ENCODE measurements at places on chromosomes 6 and 20.

GRCh38 chr20:48656661-48657211 lies 171.1 kb downstream of the PREX1 start:
- no peak for DNase-seq

- DNase-seq, result no peak
These were observed 13.0 kb downstream of the SLC35F1 start for GRCh38 chr6:117919775-117920729.

DNA sequence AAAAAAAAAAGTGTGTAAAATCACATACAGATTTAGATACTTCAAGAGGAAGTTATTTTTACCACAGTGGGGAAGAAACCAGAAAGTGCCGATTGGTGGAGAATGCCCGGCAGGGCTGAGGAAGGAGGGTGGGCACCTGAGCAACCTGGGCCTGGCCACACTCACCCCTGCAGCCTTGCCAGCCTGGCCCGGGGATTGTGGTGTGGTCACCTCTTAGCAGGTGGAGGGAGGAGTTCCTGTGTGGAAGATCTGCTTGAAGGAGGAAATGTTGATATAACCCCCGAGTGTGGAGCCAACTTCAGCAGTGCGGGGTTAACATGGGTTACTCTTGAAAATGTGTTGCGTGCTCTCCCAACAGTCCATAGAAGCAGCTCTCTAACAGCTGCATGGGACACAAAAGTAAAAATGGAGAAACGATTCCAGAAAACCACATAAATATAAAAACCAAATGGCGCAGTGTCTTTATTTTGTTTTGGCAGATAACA lies 14.7 kb downstream of the UST start:
- DNase-seq, result peak; percentile 22

DNA sequence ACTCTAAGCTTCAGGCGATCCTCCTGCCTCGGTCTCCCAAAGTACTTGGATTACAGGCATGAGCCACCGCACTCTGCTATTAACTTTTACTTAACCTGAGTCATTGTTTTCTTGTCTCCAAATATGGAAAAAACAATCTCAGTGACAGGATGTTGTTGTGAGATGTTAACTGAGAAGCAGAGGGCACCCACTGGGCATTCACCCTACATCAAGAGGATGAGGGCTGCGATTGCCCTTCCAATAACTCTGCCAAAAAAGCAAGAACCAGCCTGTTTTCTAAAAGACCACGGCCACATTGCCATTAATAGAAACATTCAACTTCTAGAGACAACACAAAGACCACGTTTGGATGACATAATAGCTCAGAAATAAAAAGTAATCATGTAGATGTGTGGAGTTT lies 107.6 kb upstream of the SGK1 start:
- no peak for DNase-seq

GRCh38 chr20:40294747-40295146 lies 394.3 kb downstream of the MAFB start:
- no peak for DNase-seq

GRCh38 chr20:39602649-39603048 lies 640.5 kb downstream of the DHX35 start:
- DNase-seq, result no peak

GRCh38 chr6:107122748-107123147 lies 7.4 kb upstream of the BEND3 start:
- no peak for DNase-seq

GRCh38 chr6:431986-432385 lies 40.4 kb downstream of the IRF4 start:
- no peak for DNase-seq
